ENCODE measurements at places on chromosomes 4 and X.

DNA sequence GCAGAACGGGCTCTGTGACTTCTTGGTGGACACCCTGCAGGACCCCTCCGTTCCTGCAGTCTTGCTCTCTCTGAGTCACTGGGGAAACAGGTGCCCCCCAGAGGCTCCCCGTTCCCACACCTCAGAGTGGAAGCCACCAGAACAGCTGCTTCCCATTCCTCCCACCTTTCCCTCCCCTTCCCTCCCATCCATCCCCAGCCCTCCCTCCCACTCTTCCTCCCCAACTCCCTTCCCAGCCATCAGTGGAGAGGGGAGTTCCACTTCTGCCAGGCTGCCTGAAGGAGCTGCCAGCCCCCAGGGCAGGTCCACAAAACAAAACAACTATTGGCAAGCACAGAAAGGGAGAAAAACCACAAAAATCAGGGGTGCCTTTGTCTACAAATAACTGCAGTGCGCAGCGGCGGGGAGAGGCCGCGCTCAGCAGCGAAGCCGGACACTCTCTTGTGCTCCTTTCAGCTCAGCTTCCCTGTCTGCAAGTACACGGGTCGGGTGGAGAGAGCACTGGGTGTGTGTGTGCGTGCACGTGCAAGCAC is 8.1 kb downstream of the SSR4 start:
- no peak for DNase-seq

GRCh38 chr4:109803924-109804571 is 2.2 kb upstream of the CFI start:
- peak; percentile 67 for DNase-seq

- no peak for DNase-seq
Measured at GRCh38 chrX:152307936-152308335, 143.2 kb downstream of the GABRA3 start.

GRCh38 chr4:152360045-152360410 is 175.9 kb downstream of the FBXW7 start:
- DNase-seq, result peak; percentile 51

DNA sequence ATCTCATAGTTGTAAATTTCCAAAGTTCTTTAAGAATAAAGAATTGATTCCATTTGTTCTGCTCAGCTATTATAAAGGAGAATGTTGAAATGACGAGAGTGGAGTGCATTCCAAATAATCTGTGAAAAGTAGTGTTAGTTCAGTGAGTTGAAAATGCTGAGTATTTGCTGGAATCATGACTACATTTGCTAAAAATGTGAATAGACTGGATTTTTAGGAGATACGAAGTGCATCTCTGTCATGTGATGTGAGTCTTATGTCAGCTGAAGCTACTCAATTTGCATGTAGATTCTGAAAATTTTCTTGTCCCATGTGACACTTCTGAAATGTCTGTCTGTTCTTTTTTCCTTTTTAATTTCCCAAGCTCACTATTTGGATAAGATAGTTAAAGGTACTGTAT is 206.0 kb downstream of the DCTD start:
- DNase-seq, result no peak

DNA sequence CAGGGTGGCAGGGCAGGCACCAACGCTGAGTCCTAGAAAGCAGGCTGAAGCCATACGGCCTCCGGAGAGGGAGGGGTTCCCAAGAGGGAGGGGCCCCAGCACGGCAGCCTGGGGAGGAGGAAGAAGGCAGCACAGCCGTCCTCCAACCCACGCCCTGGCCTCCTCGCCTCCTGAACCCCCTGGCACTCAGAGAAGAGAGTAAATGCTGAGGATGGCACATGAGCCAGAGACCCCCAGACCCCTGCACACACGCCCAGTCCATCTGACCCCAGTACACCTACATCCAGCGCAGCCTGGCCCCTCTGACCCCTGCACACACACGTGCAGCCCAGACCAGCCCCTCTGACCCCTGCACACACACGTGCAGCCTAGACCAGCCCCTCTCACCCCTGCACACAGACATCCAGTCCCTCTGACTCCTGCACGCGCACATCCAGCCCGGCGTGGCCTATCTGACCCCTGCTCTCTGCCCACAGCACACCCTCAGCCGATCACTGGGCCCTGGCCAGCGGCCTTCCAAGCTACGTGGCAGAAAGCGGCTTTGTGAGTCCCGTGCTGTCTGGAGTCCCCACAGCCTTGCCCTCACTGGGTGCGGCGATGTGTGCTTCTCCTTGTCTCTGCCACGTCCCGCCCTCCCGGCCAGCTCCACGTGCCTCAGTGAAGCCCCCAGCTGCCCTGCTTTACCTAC is 18.5 kb downstream of the ATP5ME start:
- no peak for DNase-seq

- DNase-seq, result no peak
Measured at GRCh38 chr4:108527723-108528122, 92.7 kb upstream of the RPL34 start.

DNA sequence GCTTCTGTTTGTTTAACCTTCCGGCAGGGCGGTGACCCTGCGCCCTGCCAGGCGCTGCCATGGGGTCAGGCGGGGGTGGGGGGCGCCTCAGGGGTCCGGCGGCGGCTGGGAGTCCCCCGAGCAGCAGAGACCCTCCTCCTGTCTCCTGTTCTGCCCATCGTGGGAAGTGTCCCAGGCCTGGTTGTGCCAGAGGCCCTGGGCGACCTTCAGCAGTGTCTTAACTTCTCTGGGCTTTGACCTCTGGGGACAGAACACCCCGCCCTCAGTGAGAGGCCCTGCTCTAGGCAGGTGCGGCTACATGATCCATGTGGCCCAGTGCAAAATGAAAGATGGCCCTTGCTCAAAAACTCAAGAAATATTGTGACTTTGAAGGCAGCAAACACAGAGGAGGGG is 22.8 kb upstream of the HMX1 start:
- no peak for DNase-seq

DNA sequence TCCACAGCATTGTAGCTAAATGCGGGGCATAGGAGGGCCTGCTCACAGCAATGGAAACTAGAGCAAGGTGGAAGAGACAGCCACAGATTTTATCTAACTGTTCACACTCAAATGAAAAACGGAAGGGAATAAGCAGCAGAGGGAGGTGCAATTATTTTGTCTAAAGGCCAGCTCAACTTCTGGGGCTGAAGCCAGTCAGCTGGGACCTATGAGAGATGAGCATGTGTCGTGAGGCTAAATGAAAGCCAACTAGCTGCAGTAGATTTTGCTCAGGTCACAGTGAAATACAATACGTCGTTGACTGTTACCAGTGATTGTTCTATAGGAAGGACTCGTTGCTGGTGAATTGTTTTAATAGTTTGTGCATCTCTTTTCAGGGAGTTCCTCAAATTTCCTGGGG is 26.4 kb upstream of the FGFBP2 start:
- no peak for DNase-seq

DNA sequence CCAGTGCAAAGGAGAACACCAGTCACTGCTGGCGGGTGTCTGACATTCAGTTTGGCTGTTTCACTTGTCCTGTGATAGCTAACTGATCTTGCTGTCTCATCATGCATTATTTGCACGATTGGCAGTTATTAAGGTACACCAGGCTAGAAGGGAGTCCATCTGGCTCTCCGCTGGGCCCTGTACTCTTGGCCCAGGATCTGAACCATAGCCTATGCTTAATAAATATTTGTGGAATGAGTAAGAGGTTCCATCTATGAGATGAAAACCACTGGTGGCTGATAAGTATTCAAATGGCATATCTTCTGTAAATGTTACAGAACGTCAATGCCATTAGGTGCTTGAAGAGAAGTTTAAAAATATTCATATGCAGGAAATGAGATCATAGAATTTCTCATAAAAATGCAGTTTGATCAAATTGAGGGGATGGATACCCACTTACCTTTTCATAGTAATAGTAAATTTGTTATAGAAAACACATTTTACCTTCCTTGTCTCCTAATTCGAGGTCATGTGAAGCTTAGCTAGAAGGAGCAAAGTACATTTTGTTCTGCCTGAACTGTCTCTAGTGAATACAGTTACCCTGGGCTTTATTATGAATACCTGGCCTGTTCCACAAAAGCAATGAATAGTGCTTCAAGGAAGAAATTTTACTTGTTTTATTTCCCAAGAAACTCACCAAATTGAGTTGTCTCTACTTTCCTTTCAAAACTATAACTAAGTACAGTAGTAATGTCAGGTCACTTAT is 213.5 kb downstream of the CBR4 start:
- DNase-seq, result peak; percentile 92

DNA sequence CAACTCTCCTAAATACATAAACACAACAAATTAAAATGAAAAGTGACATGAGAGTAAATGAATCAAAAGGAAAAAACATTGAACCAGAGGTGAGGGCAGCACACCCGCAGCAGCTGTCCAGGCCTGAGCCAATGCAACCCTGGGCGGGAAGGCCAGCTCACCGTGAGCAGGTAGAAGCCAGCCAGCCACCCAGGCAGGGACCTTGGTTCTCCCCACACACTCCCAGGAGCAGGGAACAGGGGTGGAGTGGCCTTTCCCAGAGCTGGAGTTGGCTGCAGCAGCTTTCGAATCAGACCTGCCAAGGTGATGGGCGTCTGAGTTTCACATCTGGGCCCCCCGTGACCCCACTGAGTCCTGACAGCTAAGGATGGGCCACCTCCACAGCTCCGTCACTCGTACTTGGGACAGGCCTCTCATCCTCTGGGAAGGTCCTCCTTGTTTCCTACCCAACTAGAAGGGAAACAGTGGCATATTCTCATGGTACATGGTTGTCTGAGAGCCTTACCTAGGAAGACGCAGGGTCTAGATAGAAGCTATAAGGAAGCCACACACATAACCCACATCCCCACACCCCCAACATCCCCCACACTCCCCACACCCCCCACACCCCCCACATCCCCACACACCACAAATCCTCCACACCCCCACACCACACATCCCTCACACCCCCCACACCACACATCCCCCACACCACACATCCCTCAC is 172.2 kb downstream of the DCLK2 start:
- peak; percentile 7 for DNase-seq

DNA sequence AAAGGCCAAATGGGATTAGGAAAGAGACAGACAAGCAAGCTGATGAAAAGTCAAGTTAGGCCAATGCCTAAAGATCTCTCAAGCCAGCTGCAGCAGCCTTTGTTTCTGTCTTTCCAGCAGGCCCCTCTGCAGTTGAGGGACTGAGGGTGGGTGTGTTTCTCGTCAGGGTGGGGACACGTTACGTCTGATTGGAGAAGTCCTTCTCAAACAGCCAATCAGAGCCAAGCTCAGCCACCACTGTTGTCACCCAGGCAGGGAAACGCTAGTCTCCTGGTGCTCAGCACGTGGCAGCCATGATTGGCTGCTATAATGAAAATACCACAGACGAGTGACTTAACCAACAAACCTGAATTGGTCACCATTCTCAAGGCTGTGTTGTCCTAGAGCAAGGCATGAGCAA is 177.1 kb upstream of the LCORL start:
- no peak for DNase-seq

GRCh38 chr4:110197529-110198042 is 829 bp downstream of the ELOVL6 start:
- peak; percentile 59 for DNase-seq

- peak; percentile 53 for DNase-seq
Measured at GRCh38 chr4:1731180-1731579, 9.9 kb downstream of the TACC3 start.

GRCh38 chrX:102515975-102516941 is at the start of gene TMSB15A:
TMSB15A (minus strand) TSS chrX:102516739.
- peak; percentile 76 for DNase-seq

DNA sequence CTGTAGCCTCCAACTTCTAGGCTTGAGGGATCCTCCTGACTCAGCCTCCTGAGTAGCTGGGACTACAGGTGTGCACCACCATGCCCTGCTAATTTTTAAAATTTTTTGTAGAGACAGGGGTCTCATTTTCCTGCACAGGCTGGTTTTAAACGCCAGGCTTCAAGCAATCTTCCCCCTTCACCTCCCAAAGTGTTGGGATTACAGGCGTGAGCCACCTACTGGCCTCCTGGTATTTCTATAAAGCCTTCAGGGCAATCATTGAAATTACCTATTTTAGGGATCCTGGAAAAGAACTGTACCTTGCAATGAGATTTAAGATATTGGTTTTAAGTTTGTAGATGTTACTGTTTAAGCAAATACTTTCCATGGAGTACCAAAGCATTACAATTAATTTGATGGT is 13.5 kb upstream of the PLS3 start:
- DNase-seq, result peak; percentile 9

- DNase-seq, result peak; percentile 48
Measured at GRCh38 chrX:27966955-27967354, 14.3 kb downstream of the DCAF8L1 start.

- DNase-seq, result peak; percentile 21
Measured at GRCh38 chrX:7941390-7942042, 14.3 kb upstream of the PNPLA4 start.
